NCI-H187 (cell line): ENCODE measurements at places on chromosomes 7 and 10.

DNA sequence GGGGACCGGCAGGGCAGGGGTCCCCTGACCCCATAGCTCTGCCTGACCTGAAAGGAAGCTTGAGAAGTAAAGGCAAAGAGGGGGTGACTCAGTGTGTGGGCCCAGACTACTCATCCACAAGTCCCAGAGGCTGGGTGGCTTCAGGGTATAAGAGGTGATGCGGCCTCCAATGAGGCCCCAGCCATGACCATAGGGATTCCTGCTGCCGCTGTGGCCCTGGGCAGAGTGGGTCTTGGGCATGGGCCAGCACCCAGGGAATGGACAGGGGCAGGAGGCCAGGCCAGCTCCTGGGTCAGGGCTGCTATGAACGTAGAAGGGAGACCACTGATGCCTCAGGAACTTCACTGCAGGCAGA is 64.4 kb upstream of the EBF3 start:
- no peak for DNase-seq

GRCh38 chr7:152937282-152937681 is 177.7 kb downstream of the ACTR3B start:
- DNase-seq: no peak

DNA sequence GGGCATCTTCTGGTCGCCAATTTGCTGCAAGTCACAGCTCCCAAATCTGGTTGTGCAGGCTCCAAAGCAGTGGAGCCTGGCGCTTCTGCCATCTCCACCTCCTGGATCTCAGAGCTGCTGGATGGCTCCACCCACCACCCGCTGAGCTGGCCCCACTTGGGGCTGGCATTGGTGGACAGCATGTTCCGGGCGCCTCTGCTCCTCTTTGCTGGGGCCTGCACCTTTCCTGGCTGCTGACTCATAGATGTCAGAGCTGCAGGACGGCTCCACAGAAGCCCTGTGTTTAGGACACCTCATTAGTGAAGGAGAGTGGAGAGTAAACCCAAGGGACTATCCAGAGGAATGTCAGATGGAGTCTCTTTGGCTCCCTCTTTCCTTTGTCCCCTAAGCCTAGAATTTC is 27.4 kb downstream of the MAPK8 start:
- DNase-seq: no peak

DNA sequence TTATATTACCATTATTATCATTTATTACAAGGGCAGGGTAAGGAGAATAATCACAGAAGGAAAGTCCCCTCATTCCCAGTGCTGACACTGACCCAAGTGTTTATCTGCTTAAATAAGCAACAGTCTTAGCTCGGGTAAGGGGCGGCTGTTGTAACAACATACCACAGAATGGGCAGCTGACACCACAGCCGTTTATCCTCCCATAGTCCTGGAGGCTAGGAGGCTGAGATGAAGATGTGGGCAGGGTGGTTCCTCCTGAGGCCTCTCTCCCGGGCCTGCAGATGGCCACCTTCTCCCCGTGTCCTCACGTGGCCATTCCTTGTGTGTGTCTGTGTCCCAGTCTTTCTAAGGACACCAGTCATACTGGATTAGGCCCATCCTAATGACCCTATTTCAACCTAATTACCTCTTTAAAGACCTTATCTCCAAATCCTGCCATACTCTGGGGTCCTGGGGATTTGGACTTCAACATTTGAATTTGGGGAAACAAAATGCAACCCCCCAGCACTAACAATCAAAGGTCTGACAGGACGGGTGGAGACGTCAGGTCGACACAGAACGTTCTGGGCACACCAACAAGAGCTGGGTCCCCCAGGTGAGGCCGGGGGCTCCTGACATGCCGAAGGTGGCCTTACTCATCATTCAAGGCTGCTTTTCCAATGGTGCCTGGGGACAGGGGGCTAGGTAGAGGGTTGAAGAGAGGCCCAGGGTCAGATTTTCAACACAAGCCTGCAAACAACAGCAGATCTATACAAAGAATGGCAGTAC is 93.5 kb downstream of the TNS3 start:
- DNase-seq: no peak

- no peak for DNase-seq
Measured at GRCh38 chr10:78602201-78602932, 466.4 kb upstream of the ZMIZ1 start.

DNA sequence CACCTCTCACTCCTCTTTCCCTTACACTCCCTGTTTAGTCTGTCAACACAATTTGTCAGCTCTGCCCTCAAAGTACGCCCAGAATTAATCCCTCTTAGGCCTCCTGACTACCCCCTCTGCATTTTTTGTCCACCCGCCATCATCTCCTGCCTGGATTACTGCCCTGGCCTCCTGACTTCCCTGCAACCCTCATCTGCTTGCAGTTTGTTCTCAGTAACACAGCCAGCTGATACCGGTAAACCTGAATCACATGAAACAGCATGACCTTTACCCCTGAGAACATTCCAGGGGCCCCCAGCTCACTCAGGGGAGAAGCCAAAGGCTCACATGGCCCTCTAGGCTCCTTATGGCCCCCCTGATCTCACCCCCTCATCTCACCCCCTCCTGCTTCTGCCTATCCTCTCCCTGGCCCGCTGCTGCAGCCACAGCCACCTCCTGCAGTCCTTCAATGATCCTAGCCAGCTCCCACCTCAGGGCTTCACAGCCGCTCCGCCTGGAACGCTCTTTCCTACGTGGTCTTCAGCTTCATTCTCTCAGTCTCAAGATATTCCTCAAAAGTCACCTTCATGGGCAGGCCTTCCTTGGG is 8.9 kb downstream of the C10orf53 start:
- DNase-seq: no peak
